ENCODE measurements at places on chromosomes 6 and 20.

GRCh38 chr6:109434456-109434855, 6.0 kb downstream of the PPIL6 start:
- DNase-seq, result no peak

- no peak for DNase-seq
These were observed 1.5 kb downstream of the PABPC1L start for GRCh38 chr20:44911264-44911921.

DNA sequence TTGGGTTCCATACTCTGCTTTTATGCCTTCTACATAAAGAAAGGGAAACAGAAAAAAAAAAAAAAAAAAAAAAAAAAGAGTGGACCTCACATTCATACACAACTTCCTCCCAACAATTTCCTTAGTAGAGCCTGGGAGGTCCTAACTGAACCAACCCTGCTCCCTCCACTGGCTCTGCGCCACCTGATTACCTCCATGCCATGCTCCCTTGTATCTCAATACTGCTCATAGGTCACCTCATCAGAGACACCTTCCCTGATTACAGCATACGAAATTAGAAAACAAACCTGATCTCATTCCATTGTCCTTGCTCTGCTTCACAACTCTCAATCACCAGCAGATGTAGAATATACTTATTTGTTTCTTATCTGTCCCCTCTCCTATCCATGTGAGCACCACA, 134.2 kb upstream of the EYA4 start:
- no peak for DNase-seq

GRCh38 chr20:45064812-45065211, 36.1 kb downstream of the KCNS1 start:
- no peak for DNase-seq

GRCh38 chr20:10060226-10060625, 25.4 kb downstream of the ANKEF1 start:
- DNase-seq, result no peak

DNA sequence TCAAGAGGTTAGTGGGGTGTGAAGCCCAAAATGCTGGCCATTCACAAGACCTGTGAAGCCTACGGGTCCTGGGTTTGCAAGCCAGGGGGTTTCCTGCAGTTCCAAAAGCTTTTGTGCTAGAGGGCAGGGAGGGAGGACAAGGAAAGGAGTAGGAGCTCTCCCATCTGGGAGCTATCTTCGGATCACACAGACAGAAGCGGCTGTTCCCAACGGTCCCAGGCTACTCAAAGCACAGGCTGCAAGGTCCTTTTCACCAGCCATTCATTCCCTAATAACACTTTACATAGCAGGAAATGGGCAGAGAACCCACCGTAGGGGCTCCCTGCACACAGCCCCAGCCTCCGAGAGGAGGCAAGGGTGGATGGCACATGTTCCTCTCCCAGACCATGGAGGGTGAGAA, 296.9 kb downstream of the FOXC1 start:
- no peak for DNase-seq

- no peak for DNase-seq
These were observed 421.3 kb upstream of the BTBD3 start for GRCh38 chr20:11496380-11496779.

DNA sequence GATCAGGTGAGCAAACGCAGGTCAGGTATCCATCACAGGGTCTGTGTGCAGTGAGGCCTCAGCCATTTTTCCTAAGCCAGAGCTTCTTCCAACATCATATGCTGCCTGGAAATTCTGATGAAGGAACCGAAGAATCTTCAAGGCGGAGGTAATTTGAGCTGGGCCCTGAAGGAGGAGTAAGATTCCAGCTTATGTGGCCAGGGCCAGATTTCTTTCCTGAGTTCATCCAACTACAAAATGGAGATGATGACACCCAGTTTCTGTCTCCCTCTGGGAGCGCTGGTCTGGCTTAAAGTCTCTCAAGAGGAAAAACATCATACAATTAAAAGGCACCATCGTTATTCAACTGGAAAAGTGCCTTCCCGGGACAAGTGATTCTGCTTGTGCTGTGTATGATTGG, 6.9 kb upstream of the MANBAL start:
- no peak for DNase-seq

- DNase-seq, result no peak
These were observed 29.5 kb upstream of the RNGTT start for GRCh38 chr6:88992741-88993552.

DNA sequence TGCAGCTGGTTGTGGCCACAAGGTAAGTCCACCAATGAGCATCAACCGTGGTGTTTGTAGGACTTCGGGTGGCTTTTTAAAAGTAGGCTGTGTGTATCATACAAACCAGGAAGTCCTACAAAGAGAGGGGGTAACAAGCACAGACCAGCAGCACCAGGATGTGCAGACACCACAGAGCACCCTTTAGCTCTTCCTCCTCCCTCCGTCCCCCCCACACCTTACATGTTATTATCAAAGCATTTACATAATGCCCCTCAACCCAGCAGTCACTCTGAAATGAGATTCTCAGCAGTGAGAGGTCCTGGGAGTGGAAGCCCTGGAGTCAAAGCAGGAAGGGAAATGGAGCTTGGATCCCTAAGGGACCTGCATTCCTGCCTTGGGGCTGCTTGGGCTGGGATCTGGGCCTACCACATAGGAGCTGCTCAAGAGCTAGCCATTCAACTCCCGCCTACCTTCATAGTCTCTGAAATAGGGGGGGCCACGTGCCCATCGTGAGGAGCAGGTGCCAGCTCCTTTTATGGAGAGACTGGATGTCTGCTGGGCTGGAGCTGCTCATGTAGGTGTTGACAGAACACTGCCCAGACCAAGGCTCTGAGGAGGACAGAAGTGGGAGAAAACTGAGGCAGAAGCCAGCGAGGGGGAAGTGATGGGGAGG, 90.6 kb downstream of the PSMB1 start:
- no peak for DNase-seq

DNA sequence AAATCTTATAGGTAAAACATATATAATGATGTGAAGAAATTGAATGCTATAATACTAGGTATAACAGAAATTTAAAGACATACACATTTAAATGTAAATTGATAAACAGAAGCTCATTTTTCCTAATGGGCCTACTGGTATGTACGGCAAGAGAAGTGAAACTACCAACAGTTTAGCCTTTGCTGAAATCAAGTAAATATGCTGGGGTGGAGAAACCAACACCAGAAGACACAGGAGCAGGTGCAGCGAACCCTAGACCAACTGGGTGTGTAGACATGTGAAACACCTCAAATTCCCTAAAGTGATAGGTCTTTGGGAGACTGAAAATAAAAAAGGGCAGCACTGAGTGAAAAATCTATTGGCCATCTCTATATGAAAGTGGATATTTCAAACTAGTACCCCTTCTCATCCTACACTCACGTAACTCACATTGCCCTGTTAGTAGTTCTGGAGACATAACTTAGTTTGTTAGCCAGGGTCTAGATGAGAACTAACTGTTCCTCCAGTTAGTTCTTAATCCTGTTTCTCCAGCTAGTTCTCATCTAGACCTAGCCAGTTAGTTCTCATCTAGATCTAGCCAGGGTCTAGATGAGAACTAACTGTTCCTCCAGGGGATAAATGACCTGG, 53.1 kb downstream of the SLC35D3 start:
- no peak for DNase-seq

DNA sequence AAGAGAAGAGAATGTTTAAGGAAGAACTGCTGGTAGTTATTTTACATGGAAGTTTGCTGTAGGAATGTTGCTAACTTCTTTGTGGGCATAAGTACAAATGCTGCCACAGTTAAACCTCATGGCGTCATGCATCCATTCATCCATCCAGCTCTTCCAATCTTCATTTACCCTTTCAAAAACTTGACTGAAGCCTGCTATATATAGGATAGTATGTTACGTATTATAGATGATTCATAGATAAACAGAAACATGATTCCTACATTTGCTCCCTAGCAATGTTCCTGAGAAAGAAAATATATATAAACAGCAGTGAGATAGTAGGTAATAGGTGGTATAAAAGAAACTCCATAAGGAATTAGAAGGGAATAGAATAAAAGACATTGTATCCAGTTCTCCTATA, 93.7 kb downstream of the NDUFAF5 start:
- DNase-seq, result no peak

GRCh38 chr6:151379933-151380847, 11.2 kb downstream of the ZBTB2 start:
- DNase-seq, result no peak

DNA sequence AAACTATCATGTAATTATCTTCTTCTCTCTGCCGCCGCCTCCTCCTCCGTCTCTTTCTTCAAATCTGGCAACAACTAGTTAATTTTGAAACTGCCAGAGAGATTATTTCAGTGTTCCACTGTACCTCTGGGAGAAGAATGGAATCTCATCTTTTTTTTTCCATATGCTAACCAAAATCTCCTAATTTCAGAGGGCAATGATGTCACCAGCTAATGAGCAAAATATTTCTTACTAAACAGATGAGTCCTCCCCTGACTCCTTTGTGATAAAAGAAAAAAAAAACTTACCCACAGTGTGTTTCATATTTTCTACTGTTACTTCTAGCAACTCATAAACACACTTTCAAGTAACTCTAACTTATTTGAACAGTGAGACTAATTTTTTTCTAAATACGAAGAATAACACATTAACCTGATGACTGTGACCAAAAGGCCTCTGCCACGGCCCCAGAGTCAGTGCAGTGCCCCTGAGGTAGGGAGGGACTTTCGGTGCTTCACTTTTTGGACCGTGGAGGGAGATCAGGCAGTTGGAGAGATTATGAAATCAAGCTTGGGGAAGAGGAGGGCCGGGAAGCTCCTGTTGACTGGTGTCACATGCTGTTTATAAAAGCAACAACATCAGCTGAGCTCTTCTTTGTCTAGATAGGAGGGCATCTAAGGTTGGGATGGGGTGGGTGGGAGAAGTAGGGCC, 159.6 kb downstream of the SASH1 start:
- no peak for DNase-seq

DNA sequence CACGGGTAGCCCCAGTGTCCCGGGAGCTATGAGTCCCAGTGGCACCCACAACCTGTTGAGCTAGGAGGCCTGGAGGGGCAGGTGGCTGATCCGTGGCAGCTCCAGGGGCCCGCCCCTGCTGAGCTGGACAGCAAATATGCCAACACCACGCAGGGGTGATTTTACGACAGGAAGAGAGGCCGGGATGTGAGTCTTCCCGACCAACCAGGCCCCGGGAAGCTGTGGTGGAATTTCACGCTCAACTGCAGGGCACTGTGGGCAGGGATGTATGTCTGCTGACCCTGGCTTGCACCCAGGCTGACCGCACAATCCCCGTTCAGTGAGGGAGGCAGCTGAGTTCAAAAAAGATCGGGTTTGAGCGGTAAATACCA, 183.9 kb downstream of the ERMARD start:
- no peak for DNase-seq

GRCh38 chr6:1625794-1626435, 16.2 kb downstream of the FOXC1 start:
- no peak for DNase-seq

DNA sequence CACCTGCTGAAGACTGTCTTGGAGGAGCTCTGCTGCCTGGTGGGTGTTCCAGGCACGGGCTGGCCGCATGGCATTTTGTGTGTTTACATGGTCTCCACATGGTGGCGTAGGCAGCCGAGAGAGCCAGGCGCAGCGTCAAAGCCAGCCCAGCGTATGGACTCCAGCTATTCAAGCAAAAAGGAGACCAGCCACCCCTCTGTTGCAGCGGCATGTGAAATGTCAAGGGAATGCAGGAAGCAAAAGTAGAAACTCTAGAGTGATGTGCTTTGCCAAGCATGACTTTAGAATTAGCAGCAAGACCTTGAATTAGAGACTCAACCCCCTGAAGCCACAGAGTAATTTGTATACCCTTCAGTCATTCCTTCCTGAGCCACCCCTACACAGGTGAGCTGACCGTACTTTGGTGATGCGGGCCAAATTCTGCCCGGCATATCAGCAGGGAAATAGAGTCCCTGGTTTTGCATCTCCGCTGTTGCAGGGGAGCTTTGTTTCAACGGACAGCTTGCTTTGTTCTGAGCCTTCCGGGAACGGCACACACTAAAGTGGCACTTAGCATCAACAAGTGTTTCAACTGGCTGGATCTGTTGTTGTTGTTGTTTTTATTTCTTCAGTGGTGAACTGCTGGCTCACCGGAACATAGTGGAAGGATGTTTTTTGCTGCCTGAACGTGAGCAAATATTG, 48.5 kb downstream of the FNDC1 start:
- DNase-seq, result no peak

DNA sequence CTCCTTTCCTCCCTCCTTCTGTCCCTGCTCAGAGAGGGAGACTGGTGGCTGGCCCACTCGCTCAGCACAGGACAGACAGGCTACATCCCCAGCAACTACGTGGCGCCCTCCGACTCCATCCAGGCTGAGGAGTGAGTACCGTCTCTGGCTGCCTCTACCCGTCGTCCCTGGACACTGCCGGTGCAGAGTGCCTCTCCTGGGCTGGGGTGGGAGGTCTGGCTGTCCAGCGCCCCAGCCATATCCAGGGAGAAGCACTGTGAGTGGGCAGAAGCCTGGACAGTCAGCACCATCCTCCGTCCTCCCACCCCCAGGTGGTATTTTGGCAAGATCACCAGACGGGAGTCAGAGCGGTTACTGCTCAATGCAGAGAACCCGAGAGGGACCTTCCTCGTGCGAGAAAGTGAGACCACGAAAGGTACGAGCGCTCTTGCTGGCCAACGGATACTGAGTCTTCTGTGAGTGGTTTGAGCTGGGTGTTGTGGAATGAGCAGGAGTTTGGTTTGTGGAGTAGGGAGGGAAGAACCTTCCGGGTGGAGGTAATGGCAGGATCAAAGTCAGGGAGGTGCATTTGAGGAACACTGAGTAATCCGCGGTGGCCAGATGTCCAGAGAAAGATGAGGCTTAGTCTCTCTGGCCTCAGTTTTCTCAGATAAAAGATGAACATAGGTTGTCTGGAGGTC, 48.1 kb downstream of the SRC start:
- DNase-seq, result no peak

DNA sequence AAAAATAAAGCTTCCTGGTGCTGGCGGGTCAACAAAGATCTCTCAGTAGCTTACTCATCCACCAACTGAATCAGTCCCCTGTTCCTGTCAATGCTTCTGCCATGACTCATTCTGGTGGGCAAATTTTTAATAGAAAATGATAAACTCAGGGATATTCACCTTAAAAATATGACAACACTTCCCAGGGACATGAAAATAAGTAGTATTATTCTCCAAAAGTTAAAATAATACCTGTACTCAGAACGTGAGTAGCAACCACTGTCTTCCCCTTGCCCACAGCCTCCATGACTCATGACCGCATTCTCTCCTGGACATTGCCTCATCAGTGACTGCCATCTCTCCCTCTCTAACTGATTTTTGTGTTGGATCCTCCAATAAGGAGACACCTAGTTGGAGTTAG, 552.3 kb downstream of the KIF16B start:
- no peak for DNase-seq

DNA sequence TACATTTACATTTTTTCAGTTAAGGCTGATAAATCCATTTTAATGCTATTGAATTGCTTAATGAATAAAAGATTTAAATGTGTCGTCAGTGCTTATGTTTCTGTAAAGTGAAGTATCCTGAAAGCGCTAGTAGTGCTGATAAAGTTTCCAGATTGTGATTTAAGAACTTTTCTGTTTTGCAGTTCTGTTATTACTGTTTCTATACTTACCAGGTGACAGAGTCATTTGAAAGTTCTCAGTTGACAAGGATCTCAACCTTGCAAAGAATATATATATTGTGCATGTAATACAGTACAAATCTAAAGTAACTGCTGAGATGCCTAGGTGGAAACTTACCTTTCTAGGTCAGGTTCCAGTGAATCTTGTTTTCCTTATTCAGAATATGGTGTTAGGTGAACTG, 201.8 kb downstream of the ARID1B start:
- no peak for DNase-seq

GRCh38 chr20:62111148-62111547, 11.1 kb upstream of the LSM14B start:
- no peak for DNase-seq

- DNase-seq, result no peak
These were observed 80.6 kb upstream of the ARMC2 start for GRCh38 chr6:108767418-108768165.
